ENCODE measurements at places on chromosomes 7 and 10. TPM values are rescaled to one million over a fixed set of nuclear protein-coding genes. Genes with fewer than 3 reads are reported as not detected.

Gene C10orf105
- total RNA-seq = not detected

Gene PDE6C
- not detected for total RNA-seq

Gene LRIT1
- total RNA-seq = not detected

Gene TCAF2
- total RNA-seq = 18.5 TPM

Gene GPC2
- total RNA-seq = 3.2 TPM

Gene EBLN1
- not detected for total RNA-seq

Gene ERVW-1
- not detected for total RNA-seq

Gene ANKRD16
- 13.9 TPM for total RNA-seq

Gene KLF14
- not detected for total RNA-seq

Gene MRPL32
- total RNA-seq = 58.5 TPM

Gene TMEM229A
- total RNA-seq = not detected

Gene MLXIPL
- total RNA-seq = not detected

Gene H2BK1
- not detected for total RNA-seq

DNA sequence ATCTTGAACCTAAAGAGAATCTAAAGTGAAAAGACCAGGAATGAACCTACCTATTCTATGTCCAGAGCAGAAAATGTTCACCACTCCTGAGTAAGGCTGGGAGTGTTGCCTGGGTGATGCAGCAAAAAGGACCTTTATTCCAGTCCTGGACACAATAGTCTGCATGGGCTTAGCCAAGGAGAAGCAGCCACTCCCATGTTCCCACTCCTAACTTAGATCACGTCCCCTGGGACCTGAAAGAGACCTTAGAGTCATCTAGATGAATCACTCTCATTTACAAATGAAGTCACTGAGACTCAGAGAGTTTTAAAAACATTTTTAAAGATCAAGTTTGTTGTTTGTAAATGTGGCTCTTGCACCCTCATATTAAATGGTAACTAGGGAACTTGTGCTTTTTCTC lies 763.4 kb downstream of the KCNMA1 start:
- DNase-seq = no peak

- no peak for DNase-seq
Observed at GRCh38 chr10:126375299-126375698, 13.0 kb downstream of the ADAM12 start.

DNA sequence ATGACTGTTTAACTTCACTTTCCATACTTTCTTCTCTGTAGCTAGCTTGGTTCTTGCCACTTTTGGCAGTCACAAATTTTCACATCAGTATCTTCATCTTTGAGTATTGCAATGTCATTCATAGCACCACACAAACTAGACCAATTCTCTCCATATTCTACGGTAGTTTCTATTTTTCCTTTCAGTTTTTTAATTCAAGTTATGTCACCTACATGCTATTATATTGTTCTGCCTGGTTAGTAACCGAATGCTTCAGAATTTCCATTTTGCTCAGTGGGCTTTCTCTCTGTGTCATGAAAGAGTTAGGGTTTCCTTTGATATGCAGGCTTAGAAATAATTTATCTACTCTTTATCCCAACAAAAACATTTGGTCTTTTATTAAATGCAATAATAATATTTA lies 896.5 kb downstream of the GATA3 start:
- DNase-seq = no peak

DNA sequence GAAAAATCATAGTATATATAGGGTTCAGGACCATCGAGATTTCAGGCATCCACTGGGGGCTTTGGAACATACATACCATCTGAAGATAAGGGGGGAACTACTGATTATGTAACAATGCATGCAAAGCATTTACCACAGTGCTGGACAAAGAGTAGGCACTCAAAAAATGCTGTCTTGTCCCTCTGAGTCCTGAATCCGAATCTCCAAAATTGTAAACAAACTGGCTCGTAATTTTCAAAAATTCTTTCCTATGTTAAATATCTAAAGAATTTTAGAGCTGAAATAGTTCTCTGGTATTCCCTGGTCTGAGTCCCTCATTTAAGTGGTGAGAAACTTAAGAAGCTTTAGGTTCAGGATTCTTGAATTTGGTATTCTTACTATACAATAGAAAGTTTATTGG lies 167.8 kb upstream of the ASAH2 start:
- no peak for DNase-seq

DNA sequence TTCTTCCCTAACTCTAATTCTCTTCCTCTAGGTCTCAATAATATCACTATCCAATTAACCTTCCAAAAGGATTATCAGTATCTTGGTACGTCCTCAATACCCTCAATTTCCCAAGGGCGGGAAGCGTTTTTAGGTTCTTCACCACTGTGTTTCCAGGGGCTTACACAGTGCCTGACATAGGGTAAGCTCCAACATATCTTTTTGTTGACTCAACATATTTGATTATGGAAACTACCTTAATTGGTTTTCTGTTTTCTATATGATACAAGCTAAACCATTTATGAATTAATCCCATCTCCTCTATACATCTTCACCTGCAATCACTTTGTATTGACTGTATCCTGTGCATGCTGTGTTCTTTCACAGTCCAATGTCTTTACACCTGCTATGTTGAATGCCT lies 987.3 kb downstream of the GRID1 start:
- no peak for DNase-seq

DNA sequence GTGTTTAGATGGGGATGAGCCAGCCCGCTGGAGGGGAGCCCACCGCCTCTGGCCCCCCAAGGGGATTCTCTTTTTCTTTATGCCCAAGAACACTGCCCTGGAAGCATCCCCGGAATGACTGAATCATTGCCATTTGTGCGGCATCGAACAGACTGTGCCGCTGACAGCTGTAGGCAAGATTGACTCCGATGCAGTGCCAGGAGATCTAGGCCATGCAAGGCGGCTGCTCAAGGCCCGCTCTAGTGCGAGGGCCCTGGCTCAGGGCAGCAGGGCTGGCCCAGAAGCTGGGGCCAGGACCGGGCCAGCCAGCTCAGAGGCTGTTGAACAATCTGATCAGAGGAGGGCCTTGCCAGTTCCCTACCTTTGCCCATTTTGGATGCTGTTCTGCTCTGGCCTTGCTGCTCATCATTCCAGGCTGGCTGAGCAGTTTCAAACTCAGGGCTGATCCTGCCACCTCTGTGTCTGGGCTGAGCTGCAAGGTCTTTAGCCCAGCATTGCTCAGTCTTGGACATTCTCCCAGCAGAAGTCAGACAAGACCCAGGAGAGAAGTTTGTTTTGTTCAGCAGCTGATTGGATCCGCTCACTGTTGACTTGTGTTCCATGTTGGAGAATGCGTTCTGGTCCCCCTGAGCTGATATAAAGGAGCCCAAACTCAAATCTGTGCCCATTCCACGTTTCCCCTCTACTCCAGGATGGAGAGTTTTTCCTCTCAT lies 485.3 kb upstream of the GALNT17 start:
- no peak for DNase-seq

GRCh38 chr7:141820067-141820466 lies 21.2 kb downstream of the PRSS37 start:
- no peak for DNase-seq

- DNase-seq = no peak
Observed at GRCh38 chr7:131249003-131249402, 78.7 kb upstream of the MKLN1 start.

- DNase-seq = no peak
Observed at GRCh38 chr10:89867964-89868363, 166.6 kb downstream of the KIF20B start.

- no peak for DNase-seq
Observed at GRCh38 chr10:71854031-71854430, 3.0 kb upstream of the PSAP start.

DNA sequence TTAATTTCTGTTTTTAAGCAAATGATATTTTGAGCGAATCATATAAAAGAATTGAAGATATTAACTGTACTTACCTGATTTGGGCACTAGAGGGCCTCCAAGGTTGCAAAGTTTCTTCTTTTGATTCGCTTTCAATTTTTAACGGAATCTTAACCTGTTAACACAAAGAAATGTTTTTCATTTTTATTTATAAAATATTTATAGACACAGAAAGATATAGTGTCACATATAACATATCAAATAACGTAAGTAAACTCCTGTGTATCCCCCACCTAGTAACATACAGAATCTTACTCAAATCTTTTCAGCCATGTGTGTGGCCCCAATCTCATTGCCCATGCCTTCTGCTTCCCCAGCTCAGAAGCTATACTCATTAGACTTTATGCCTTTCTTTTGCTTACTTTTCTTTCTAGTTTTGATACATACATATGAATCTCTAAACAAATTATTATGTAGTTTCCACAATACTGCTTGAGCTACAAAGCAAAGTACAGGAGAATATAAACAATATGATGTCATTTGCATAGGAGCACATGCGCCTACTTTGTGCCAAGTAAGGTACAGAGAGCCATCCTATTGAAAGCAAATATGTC lies 49.5 kb upstream of the ZPBP start:
- peak; percentile 12 for DNase-seq

DNA sequence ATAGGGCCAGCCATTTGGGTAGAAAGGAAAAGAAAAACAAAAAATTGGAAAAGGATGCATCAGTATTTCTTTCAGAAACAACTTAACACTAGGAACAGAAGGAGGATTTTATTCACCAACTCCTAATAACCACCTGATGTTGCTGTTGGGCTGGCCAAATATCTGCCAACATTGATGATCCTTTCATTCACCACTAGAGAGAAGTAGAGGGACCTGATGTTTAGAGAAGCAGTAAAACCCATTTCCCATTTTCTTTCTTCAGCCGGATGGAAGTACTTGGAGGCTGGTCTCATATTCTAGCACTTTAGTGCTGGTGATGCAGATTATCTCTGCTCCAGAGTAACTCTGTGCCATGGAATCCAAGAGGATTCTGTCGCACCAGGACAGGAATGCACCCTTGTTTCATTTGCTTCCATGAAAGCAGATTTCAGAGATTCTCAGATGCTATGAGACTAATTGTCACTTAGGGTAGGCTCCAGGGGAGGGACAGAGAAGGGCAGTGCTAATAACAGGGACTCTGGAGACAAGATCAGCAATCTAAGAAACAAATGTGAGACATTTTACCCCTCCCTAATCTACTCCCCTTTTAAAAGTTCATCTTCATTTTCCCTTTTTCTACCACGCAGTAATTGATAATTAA lies 3.1 kb downstream of the KLLN start:
- DNase-seq = no peak

DNA sequence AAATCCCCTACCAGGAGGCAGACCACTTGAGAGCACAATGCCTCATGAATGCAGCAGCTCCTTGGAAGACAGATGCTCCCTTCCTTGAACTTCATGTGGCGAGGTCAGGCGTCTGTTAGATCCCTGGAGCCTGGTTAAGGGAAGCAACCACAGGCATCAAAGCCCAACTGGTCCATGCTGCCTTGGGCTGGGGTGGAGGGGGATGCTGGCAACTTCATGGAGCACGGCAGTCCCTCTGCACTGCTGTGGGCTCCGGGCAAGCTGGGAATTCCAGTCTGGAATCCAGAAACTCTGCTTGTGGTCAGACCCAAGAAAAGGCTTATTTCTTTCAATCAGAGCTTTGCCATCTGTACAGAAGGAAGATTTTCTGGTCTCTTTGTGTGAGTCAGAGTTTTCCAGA lies 130.4 kb downstream of the PFKFB3 start:
- no peak for DNase-seq

DNA sequence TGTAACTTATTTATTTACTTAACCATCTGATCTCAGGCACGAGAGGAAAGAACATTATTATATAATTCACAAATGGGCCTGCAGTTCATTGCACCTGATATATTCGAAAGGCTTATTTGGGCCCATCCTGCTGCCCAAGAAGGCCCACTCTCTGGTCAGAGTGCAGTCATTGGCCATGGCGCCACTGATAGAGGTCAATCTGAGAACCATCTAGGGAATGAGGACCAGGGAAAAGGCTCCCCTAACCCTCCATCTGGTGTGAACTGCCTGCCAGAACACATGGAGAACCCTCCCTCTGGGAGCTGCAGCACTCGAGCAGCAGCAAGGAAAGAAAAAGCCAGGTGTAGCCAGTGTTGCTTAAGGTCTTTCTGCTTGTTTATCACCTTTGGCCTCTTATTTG lies 136.6 kb downstream of the REEP3 start:
- DNase-seq = no peak

- no peak for DNase-seq
Observed at GRCh38 chr10:132915411-132915810, 27.0 kb downstream of the CFAP46 start.

DNA sequence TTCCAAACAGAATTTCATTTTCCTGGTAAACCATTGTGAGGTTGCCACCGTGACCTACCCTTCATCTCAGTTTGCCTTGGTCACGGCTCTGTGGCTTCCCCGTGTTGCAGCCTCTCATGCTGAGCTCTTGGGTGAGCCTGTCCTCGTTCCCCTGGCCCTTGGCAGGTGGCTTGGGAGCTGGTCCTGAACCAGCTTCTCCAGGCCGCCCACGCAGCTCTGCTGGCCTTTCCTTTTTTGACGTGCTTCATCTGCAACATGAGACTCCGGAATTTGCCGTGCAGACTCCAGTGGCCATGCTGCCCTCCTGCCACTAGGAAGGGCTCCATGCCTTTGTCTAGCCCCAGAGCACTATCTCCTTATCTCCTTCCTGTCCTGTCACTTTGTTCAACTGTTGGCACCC lies 93.0 kb upstream of the NPS start:
- no peak for DNase-seq

DNA sequence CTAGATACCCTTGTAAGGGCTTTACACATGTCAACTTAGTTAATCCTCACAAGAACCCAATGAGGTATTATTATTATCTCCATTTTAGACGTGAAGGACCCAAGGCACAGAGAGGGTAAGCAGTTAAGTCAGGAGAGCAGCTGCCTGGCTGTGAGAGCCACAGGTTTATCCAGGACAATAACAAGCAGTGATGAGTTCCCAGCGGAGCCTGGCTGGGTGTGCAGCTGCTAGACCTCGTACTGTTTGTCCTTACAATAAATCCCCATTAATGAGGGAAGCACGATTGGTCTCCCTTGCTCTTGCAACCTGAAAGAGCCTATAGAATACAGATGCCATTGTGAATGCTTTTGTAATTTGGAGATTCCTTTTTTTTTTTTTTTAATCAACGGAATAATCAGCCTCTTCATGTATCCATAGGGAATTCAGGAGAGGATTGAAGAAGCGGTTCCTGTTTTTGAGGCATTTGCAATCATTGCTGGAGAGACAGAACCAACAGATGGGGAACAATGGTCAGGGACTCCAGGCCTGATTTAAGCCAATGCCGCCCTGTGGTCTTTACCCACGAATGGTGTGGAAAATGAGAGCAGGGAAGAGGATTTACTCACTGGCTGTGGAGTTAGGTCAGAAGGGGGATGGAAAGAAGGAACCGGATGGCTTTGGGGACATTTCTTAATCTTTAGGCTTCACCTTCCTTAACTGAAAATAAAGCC lies 12.3 kb upstream of the ASB4 start:
- DNase-seq = no peak

GRCh38 chr7:72040641-72041040 lies 371.5 kb downstream of the CALN1 start:
- DNase-seq = no peak

GRCh38 chr7:108335269-108335918 lies 120.8 kb downstream of the NRCAM start:
- DNase-seq = no peak

- no peak for DNase-seq
Observed at GRCh38 chr10:121437596-121437995, 160.6 kb downstream of the FGFR2 start.
